ENCODE measurements at places on chromosomes 5 and 9.

- DNase-seq = no peak
Measured at GRCh38 chr9:127976498-127976897, 4.3 kb downstream of the EEIG1 start.

DNA sequence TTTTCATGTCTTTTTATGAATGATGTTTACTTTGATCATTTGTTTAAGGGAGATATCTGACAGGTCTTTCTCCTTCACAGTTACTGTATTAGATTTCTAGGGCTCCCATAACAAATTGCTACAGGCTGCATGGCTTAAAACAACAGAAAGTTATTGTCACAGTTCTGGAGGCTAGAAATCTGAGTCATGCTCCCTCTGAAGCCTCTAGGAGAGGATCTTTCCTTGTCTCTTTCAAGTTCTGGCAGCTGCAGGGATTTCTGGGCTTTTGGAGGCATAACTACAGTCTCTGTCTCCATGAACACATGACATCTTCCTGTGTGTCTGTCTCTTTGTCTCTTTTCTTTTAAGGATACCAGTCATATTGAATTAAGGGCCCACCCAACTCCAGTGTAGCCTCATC is 557.3 kb upstream of the SEMA6A start:
- no peak for DNase-seq

DNA sequence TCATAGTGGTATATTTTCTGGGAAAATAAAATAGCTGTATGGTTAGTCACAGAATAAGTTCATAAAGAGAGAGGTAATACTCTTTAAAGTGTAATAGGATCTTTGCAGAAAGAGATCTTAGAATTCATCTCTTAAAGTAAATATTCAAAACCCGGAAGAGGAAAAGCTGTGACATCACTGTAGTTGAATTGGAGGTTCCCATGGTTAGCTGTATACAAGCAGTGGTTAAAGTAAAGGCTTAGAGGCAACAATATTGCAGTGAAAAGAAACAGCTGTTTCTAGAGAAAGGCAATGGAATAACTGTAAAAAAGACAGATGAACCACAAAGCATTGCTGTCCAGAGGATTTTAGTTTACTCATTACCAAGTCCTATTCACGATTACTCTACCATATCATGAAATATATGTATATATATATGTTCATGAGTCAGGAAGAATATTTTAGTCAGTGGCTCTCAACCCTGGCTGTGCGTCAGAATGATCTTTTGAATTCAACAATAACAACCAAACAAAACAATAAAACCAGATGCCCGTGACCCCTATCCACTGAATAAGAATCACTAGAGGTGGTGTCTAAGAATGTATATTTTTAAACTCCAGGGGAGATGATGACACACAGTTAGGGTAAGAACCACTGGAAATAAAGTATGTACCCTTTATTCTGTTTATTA is 4.7 kb downstream of the ERCC6L2 start:
- DNase-seq = peak; percentile 40

GRCh38 chr9:117296453-117296852 is 118.4 kb downstream of the ASTN2 start:
- DNase-seq = no peak

GRCh38 chr9:135489188-135489906 is 9.8 kb downstream of the PPP1R26 start:
- no peak for DNase-seq

Measured in astrocyte of the hippocampus (primary cell).